Gastrocnemius medialis (tissue), 4 donors: ENCODE measurements at places on chromosomes 11 and 22.

GRCh38 chr11:22976146-22976545 lies 115.9 kb upstream of the CCDC179 start:
- DNase-seq: no peak

- no peak for DNase-seq
Observed at GRCh38 chr11:59548309-59548656, 36.9 kb downstream of the OR4D9 start.

GRCh38 chr22:36900225-36900624 lies 13.2 kb upstream of the CSF2RB start:
- no peak for DNase-seq

GRCh38 chr11:123429336-123429735 lies 733 bp upstream of the GRAMD1B start:
- no peak for DNase-seq

GRCh38 chr11:20563866-20564265 lies 35.5 kb upstream of the SLC6A5 start:
- DNase-seq: no peak

- no peak for DNase-seq
Observed at GRCh38 chr22:23220485-23221350, 40.4 kb downstream of the BCR start.

DNA sequence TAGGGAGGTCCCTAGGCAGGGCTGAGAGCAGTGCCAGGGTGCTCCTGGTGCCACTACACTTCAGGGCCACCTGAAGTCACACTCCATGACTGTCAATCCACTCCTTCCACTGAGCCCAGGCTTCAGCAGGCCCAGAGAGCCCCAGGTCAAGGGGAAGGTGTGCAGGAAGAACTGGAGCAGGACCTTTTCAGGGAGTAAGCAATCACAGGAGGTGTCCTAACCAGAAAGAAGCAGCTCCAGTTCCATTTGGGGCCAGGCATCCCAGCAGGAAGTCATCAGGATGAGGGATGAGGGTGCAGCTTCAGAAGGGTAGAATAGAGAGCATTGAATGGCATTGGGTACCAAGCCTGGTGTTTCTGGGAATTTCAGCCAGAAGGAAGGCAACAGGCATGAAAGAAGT lies 556.5 kb downstream of the INSC start:
- no peak for DNase-seq

DNA sequence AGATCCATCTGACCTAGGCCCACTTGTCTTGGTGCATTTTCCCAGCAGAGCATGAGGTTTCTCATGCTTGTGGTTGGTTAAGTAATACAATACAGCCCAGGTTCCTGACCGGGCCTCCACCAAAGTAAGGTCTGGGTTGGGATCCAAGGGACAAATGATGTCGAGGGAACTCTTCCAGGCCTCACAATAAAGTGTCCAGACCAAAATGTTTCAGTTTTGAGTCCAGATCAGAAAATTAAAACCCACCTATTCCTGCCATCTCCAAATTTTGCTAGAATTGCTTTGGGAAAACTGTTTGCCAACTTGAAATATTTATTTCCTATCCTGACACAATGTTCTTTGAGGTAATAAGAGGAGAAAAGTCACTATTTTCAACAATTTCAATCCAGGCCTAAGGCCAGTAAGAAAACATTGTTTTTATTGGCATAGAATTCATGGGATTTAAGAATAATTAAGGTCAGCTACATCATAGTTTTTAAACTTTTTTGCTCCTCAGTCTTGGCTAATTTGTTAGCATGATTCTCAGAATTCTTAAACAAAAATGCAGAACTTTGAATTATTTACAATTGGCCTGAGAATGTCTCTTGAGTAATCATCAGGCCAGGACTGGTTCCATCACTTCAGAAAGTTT lies 51.4 kb downstream of the ME3 start:
- no peak for DNase-seq

DNA sequence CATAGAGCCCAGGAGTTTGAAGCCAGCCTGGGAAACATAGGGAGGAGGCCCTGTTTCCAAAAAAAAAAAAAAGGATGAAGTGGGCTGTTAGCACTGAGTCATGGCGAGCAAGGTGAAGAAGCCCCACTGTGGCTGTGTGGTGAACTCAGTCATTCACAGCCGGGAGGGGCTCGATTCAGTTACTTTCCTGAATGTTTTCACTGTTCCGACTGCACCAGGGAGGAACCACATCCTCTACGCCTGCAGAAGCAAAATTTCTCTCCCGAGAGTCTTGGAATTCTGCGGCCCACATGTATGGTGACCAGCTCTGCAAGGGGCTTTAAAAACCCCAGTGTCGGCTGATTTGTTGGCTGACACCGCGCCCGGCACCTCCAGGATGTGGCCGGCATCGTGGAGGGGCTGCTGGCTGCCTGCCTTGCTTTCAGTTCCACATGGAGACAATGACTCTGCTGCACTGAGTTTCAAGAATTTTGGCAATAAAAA lies 27.8 kb upstream of the GRAMD4 start:
- no peak for DNase-seq

GRCh38 chr11:5231111-5231510 lies 3.2 kb downstream of the HBD start:
- DNase-seq: no peak

DNA sequence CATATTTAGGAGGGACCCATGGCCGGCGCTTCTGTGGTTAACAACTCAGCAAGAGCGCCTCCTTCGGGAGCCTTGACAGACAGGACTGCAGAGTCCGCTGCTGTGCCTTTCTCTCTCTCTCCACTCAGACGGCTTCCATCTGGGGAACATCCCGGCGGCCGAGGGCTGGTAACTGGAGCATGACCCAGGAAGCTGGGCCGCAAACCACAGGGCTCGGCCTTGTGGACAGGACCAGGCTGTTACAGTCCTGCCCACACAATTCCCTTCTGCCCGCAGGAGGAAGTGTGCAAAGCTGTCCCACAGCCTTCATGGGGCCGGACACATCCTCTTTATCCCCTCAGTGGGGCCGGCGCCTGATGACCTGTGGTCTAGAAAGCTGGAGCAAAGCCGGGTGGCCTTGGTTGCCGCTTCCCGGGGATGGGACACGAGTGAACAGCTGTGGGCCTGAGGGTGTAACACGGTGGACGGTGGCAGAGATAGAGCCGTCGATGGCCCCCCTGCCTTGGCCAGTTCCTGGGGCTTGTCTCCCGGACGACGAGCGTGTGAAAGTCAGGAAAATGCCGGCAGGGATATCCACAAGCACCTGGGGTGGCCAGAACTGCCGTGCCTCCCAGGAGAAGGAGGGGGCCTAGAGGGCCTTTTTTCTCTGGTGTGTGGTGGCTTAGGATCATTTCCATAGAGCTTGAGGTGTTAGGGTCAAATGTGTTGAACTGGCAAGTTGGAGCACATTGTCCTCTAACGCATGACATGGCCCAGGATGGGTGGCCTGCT lies 50.1 kb downstream of the FBLN1 start:
- DNase-seq: no peak

GRCh38 chr11:110148775-110149744 lies 55.9 kb downstream of the ZC3H12C start:
- DNase-seq: no peak

GRCh38 chr11:112989198-112989597 lies 28.0 kb downstream of the NCAM1 start:
- DNase-seq: no peak

DNA sequence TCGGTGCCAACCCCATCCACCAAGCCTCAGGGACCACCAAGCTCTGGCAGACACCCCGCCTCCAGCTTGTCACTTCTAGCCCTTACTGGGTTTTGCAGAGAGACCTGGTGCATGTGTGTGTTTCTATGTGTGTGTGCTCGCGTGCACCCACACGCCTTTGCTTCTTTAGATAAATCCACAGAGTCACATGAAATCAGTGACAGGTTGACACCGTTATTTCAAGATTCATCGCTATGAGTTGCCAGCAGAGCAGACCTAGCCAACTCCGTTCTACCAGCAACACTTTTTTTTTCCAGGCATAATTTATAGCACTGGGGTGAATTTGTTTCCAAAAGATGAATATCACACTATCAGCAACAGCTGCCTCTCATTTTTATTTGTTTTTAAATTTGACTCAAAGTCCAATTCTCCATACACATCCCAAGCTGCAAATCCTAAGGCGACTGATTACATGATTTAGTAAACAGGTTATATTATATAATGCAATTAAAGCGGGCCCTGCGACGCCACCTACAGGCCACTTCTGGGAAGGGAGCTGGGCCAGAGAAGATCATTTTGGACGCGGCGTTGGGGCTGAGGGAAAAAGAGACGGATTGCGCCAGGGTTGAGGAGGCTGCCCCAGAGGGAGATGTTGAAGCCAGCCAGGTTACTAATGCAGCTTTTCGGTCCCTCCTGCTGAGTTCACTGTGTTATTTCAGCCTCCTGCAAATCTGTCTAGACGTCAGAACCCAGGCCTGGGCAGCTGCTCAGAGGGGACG lies 150.5 kb downstream of the FEZ1 start:
- DNase-seq: peak; percentile 71

DNA sequence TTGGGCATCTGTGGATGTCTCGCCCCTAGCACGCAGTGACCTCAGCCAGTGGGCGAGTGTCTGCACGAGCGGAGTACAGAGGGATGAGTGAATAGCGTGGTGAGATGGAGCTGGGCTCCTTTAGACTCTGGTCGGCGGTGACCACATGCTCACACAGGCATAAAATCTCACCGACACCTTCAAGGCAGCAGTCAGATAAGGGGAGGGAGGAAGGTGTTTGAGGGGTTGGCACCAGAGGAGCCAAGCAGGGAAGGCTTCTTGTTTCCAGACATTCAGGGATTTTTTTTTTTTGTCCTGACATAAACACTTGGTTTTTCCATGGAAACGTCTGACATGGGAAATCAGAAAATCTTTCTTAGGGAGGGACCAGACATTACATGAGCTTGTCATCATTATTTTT lies 35.8 kb downstream of the GRIK4 start:
- no peak for DNase-seq

DNA sequence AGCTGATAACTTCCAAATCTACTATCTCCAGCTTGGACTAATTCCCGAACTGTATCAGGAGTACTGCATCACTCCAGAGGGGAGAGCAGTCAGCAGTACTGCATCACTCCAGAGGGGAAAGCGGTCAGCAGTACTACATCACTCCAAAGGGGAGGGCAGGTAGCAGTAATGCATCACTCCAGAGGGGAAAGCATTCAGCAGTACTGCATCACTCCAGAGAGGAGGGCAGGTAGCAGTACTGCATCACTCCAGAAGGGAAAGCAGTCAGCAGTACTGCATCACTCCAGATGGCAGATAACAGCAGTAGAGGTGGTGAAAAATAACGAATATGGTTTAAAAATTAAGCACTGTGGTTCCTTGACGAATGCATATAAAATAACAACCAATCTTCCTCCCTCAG lies 8.4 kb downstream of the CWC15 start:
- no peak for DNase-seq

DNA sequence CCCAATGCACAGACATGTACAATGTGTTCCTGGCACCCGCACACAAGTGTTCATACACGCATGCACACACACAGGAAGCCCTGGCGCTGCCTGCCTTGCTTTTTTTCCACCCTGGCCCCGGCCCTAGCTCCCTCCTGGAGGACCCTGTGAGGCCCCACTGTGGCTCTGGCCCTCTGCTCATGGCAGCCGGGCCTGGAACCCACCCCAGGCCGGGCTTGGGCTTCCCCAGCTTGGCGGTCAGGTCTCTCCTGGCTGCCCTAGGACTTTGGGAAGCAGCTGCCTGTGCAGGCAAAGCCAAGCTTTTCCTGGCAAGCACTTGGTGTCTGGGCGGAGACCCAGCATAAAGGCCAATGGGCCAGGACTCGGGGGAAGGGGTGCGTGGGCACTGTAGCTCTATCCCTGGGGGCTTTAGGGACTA lies 30.5 kb downstream of the CD82 start:
- DNase-seq: peak; percentile 27

DNA sequence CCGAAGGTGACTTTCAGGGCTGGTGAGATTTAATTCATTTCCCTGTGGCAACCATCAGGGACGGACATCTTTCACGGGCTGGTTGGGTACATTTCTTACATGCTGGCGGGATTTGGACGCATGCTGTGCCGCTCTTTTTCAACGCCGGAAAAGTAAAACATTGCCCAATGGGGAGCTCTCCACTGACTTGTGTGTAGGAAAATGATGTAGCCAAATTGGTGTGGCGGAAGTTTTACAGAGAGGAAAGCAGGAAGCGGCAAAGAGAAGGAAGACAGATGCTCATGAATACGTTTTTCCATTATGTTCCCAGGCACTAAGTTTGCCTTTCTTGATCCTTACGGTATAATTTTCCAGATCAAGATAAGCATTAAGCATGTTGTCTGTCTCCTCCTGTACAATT lies 375.8 kb downstream of the NTM start:
- DNase-seq: no peak

GRCh38 chr11:104151404-104152204 lies 12.3 kb downstream of the PDGFD start:
- no peak for DNase-seq

DNA sequence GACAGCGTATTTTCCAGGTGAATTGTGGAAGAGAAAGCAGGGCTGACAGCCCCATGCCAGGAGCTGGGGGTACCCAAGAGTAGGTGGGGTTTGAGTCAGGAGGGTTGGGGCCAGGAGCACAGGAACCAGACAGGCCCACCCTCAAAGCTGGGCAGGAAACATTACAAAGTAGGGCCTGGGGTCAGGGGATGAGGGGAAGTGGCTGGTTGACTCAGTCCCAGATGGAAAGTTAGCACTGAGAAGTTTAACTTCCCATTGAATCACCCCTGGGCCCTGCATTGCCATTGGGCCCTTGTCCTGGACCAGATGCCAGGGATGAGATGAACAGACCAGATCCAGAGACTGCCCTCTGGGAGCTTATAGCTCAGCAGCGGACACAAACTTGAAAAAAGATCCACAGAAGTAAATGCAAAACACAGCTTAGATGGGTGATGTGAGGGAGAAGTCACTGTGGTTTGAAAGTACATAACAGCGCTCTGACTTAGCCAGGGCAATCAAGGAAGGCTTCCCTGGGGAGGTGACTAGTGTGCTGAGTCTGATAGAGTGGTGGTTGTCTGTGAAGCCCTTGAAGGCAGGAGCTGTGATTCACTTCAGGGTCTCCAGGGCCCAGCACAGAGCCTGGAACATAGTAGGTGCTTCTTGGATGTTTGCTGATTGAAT lies 2.2 kb downstream of the MAFF start:
- DNase-seq: no peak

DNA sequence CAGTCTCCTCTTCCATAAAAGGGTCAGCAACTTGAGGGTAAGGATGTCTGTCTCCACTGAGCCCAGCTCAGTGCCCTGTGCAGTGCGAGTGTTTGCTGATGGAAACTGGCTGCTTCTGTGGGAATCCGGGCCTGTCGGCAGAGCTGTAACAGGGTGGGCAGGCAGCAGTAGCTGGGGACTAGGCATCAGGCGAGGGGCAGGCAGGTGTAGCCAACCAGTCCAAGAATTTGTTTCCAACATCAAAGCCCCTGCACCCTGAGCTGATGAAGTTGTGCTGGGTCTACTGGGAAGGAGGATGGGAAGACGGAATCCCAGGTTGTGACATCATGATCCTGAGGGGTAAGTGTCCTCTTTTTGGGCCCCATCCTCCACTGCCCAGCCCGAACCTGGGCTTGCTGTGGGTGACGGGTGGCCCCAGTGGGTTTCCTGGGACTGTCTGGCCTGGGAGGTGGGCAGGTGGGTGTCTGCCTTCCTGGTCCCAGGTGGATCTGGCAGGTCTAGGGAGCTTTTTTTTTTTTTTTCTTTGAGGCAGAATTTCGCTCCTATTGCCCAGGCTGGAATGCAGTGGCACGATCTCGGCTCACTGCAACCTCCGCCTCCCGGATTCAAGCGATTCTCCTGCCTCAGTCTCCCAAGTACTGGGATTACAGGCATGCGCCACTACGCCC lies 11.0 kb downstream of the SLC29A2 start:
- no peak for DNase-seq
